Activated naive CD4-positive, alpha-beta T cell treated with anti-CD3 and anti-CD28 coated beads, Interleukin-2, amount 50 U/mL, for 16 hours (primary cell): ENCODE measurements at places on chromosomes 16 and 17.

DNA sequence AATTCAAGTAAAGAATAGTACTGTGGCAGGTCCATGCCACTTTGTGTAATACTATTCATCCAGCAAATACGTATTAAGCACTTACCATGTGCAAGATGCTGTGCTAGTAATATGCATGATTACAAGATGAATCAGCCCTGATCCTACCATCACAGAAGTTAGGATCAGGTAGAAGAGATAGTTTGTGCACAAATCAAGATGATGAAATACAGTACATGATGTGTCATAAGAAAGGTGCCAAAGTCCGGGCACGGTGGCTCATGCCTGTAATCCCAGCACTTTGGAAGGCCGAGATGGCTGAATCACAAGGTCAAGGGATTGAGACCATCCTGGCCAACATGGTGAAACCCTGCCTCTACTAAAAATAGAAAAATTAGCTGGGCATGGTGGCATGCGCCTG, 10.9 kb downstream of the COG4 start:
- no peak for DNase-seq

DNA sequence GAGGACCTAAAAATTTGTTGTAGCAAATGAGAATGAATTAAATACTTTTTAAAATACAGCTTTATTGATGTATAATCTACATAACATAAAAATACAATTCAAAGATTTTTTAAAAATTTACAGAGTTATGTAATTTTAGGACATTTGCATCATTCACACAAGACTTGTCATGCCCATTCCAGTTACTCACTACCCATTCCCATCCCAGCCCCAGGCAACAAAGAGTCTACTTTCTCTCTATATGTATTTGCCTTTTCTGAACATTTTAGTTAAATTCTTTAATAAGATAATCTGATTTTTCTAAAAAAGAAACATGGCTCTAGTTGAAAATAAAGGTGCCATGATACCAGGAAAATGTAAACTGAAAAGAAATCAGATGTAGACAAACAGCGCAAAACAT, 354.2 kb downstream of the PMP22 start:
- DNase-seq, result no peak

DNA sequence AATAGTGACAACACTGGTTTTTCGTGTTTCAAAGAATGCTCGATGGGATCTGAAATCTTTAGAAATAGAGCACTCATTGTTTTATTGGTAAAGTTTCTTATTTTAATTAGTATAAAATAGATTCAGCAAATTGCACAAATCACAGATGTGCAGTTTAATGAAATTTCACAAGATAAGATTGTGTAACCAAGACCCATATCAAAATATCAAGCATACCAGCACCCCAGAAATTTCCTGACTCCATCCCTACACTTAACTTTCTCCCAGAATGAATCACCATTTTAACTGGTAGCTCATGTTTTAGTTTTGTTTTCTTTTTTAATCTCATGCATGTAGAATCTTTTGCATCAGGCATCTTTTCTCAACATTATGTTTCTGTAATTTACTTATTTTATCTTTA, 185.9 kb downstream of the KCNJ2 start:
- DNase-seq, result no peak

DNA sequence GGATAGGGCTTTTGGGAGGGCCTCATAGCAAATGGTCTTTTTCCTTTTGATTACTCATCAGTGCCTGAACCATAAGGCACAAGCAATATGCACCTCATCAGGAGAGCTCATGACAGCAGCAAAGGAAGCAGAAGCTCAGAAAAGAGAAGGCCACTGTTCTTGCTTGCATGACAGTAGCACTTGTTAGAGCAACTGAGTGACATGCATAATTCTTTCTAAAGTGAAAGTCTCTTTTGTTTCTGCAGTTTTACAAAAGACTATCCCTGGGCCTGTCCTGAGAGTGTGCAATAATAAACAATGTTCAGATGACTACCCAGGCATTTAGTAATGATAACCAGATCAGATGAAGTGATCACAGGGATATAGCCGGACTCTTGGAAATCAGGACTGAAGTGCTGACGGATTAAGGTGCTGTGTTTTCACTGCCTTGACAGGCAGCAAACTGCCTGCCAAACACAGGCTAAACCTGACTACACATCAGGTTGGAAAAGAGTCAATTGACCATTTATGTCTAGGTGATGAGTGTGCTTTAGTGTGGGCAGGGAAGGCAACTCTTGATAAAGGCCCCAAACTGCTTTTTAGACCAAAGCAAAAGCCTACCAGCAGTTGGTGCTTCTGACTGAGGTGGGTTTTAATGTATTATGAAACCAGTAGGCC, 1860.3 kb downstream of the TP53TG3F start:
- no peak for DNase-seq

DNA sequence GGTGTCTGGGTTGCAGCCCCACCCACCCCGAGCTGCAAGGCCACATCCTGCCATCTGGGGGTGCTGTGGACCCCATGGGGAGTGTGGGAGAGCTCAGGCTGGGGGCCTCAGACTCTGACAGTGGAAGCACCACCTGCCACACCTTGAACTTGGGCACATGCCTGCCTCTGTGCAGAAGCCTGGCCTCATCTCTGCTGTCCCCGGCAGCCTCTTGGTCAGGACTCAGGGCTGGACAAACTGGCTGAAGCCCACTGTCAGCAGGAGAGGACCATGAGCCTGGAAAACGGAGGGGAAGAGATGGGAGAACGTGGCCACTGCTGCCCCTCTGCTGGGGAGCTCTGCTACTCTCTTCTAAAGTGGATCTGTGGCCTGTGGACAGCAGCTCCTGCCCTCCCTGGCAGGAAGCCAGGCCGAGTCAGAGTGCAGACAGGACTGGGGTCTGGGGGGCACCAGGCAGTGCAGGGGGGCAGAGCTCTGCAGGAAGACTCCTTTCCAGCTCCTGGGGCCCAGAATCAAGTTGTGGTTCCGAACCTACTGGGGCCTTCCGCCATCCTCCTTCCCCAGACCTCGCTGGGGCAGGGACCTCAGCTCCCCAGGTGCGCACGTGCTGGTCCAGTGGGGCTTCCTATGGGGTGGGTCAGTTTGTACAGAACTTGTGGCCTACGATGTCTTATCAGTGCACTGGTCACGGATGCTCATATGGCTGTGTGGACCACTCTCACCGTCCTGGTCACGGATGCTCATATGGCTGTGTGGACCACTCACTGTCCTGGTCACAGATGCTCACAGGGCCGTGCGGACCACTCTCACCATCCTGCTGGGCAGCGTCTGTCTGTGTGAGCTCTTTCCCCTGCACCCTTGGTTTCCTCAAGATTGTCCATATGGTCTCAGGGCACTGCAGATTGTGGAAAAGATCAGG, 207.7 kb downstream of the LAT start:
- no peak for DNase-seq

DNA sequence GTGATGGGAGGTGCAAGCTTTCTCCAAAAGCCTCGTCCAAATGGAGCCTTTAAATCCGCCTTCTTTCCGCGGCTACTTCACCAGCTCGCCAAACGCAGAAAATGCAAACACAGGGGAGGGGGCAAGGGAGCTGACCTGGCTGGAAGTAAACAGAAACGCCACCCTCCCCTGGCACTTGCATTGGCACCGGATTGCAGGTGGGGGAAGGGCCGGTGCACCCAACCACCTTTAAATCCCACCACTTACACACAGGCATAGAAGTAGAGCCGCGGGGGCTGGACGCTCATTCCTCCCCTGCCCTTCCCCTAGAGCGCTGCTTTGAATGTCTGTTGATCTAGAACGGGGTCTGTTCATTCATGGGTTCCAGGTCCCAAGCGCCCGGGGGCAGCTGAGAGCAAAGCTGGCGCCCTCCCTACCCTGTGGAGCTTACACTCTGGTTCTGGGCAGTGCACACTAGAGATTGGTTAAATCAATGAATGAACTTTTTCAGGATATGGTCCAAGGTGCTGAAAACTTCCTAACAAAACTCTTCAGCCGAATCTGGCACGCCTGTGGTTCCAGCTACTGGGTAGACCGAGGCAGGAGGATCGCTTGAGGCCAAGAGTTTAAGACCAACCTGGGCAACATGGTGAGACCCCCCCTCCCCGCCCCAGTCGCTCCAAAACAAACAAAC, 920 bp upstream of the ZCCHC14 start:
- DNase-seq, result no peak

- DNase-seq, result no peak
Measured at GRCh38 chr16:4859900-4860255, 12.6 kb downstream of the UBN1 start.

DNA sequence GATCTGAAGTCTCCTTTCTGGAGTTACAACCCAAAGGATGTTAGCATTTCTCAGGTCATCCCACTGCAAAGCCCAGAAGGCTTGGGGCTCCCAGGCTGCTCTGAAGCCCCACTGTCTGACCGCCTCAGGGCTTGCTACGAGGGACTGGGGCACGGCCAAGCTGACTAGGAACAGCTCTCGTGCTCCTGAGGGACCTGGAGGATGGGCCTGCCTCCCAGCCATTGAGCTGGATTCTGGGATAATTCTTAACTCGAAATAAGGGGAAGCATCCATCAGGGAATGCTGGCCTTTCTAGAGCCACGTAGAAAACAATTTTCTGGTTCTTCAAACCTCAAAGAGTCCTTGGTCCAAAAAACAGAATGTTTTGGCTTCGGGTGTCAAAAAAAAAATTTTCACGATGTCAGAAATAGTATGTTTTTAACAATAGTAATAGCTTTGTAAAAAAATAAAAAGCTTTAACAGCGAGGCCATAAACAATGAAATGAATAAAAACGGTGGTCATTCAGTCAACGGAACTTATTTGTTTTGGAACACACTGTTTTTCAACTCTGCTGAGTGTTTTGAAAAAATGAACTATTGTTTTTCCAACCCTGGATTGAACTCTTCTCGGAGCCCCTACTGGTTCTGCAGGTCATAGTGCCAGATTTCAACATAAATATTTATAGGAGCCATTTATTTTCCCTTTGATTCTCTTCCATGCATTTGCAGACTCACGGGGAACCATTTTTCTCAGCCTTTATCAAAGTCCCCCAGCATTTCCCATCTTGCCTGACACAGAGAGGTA, 16.4 kb upstream of the HERPUD1 start:
- no peak for DNase-seq

DNA sequence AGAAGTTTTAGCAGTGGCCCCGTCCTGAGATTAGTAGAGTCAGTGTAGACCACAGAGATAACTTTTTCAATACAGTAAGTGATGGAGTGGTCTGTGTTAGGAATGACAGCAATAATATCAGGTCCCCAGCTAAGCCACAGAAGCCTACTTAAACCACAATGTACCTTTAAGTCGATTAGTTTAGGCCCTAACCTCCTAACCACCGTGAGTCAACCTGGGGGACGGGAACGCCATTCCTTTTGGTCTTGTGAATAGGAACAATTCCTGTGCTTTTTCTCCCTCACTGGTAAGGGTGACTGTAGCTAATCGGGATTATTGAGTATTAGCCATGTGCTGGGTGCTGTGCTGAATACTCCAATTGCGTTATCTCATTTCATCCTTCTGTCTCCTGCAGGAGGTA, 14.0 kb downstream of the YPEL2 start:
- DNase-seq, result no peak

- DNase-seq, result no peak
Measured at GRCh38 chr17:2030779-2031163, 818 bp downstream of the DPH1 start.

DNA sequence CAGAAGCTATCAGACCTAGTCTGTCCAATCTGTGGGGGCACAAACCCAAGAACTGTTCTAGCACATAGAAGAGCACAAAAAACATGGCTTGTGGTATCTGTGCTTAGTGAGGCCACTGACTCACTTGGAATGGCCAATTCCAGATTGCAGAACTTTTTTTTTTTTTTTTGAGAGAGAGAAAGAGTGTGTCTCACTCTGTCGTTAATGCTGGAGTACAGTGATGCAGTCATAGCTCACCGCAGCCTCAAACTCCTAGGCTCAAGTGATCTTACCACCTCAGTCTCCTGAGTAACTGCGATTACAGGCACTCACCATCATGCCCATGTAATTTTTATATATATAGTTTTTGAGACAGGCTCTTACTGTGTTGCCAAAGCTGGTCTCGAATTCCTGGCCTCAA, 77.2 kb upstream of the CLEC3A start:
- no peak for DNase-seq

GRCh38 chr17:43367737-43368242, 31.0 kb upstream of the ARL4D start:
- peak; percentile 45 for DNase-seq

- no peak for DNase-seq
Measured at GRCh38 chr17:4969551-4970173, 2.0 kb upstream of the SPAG7 start.

DNA sequence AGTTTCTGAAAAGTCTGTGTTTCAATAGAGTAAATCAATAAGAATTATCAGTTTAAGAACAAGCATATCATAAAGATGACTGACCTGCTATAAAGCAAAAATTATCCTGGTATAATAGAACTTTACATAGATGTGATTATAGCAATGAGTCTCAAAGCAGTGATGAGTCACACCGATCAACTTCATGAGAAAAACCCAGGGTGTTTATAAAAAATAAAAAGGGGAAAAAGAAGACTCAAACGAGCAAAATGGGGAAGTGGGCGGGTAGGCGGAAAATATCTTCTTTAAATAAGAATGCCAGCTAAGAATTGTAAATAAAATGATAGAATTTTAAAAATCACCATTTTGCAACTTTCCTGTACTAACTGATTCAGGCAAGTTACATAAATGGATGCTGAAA, 46.8 kb downstream of the BRIP1 start:
- no peak for DNase-seq

GRCh38 chr17:49101054-49101534, 31.5 kb upstream of the B4GALNT2 start:
- DNase-seq, result no peak

- peak; percentile 5 for DNase-seq
Measured at GRCh38 chr17:80818871-80819270, 172.8 kb upstream of the CHMP6 start.

- no peak for DNase-seq
Measured at GRCh38 chr16:57299009-57299718, 14.7 kb upstream of the PLLP start.

- no peak for DNase-seq
Measured at GRCh38 chr17:37067555-37068111, 118.9 kb downstream of the AATF start.

- peak; percentile 22 for DNase-seq
Measured at GRCh38 chr17:51487947-51488346, 227.6 kb downstream of the UTP18 start.

GRCh38 chr16:24539850-24540601, 660 bp downstream of the RBBP6 start:
- DNase-seq, result peak; percentile 59

GRCh38 chr16:85136213-85136701, 24.0 kb upstream of the CIBAR2 start:
- DNase-seq, result no peak

DNA sequence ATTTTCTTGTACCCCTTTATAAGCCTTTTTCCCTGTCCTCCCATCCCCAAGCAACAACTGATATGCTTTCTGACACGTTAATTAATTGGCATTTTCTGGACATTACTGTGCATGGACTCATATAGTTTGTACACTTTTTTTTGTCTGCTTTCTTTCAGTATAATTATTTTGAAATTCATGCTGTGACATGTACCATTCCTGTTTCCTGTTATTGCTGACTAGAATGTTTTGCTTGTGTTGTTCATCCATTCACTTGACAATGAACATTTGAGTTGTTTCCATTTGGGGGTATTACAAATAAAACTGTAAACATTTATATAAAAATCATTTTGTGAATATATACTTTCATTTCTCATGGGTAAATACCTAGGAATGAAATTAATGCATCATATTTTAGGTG, 50.6 kb downstream of the RBBP6 start:
- no peak for DNase-seq

GRCh38 chr17:32558326-32558955, 71.6 kb downstream of the CDK5R1 start:
- DNase-seq, result no peak

GRCh38 chr17:74211141-74211911, 2.0 kb upstream of the TTYH2 start:
- DNase-seq, result peak; percentile 19
